AG09309 (cell line): ENCODE measurements at places on chromosomes 12 and 14.

DNA sequence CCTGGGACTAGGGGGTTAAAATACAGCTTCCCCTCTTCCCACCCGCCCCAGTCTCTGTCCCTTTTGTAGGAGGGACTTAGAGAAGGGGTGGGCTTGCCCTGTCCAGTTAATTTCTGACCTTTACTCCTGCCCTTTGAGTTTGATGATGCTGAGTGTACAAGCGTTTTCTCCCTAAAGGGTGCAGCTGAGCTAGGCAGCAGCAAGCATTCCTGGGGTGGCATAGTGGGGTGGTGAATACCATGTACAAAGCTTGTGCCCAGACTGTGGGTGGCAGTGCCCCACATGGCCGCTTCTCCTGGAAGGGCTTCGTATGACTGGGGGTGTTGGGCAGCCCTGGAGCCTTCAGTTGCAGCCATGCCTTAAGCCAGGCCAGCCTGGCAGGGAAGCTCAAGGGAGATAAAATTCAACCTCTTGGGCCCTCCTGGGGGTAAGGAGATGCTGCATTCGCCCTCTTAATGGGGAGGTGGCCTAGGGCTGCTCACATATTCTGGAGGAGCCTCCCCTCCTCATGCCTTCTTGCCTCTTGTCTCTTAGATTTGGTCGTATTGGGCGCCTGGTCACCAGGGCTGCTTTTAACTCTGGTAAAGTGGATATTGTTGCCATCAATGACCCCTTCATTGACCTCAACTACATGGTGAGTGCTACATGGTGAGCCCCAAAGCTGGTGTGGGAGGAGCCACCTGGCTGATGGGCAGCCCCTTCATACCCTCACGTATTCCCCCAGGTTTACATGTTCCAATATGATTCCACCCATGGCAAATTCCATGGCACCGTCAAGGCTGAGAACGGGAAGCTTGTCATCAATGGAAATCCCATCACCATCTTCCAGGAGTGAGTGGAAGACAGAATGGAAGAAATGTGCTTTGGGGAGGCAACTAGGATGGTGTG, 1.9 kb downstream of the GAPDH start:
- DNase-seq, result no peak

GRCh38 chr12:54251667-54252284, 28.1 kb downstream of the CBX5 start:
- DNase-seq, result no peak

- DNase-seq, result no peak
These were observed 99.8 kb upstream of the SEL1L start for GRCh38 chr14:81633496-81633895.

GRCh38 chr14:25803386-25804018, 753.6 kb upstream of the STXBP6 start:
- no peak for DNase-seq

DNA sequence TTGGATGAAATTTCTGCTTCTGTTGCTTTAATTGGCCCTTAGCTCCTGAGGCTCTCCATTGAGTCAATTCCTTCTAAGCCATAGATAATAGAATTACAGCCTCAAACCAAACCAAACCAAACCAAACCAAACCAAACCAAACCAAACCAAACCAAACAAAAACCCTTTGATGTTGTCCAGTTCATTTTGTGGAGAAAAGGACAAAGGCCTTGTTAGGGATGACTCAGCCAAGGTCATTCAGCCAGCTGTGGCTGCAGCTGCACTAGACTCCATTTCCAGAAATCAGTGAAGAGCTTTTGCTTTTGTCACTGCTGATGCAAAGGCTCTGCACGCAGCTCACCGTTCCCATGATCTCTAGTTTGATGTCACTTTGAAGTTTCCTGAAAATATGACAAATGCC, 82.2 kb upstream of the RMST start:
- no peak for DNase-seq

- no peak for DNase-seq
These were observed 15.0 kb downstream of the OXA1L start for GRCh38 chr14:22781301-22781991.

DNA sequence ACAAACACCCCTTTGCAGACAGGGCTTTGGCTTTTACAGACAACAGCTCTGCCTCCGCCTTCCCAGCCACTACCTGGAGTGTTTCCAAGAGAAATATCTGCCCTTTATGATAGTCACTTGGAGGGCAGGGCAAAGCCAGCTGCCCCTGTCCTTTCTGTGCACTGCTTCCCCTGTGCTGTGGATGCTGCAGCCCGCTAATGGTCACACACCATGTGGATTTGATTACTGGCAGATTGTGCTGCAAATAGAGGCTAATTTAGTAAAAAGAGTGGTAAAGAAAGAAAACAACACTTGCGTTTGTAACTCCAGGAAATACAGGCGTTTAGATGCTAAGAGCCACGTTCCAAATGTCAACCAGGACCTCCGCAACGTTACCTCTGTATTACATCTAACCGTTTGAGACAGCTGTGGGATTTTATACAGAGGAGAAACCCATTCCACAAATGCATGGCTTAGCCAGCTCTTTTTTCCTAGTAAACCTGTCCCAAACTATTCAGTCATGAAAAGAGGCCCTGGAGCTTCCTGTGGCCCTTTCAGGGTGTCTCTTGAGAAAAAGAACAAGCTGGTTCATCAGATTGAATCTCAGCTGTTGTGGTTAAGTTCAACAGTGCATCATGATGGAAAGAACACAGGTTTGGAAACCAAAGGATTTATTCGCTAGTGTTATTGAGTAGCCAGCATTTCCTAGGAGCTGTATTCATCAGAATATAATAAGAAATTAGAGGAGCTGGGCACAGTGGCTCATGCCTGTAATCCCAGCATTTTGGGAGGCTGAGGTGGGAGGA, 30.1 kb upstream of the PWP1 start:
- DNase-seq, result no peak

- no peak for DNase-seq
These were observed 161.9 kb upstream of the WSCD2 start for GRCh38 chr12:107967170-107967569.

- no peak for DNase-seq
These were observed 196.6 kb downstream of the PCNX1 start for GRCh38 chr14:71103662-71104484.

- DNase-seq, result peak; percentile 3
These were observed 51.8 kb downstream of the SMUG1 start for GRCh38 chr12:54136844-54137580.

GRCh38 chr12:132467511-132467910, 22.4 kb upstream of the FBRSL1 start:
- DNase-seq, result no peak

DNA sequence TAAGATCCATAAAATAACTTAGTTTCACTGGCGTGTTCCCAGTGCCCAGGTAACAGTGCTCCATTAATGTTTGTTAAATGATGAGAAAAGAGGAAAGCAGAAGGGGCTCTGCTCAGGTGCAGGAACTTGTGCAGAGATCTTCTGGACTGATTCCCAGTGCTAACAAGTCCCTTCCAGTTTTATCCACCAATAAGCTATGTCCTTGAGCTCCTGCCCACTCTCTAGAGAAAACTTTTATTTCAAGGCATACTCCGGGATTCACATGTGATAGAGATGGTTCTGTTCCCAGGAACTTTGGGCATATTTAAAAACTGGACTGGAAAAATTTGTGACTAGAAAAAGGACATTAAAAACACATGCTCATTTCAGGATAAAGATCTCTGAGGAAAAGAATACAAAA, 1.9 kb downstream of the GYS2 start:
- DNase-seq, result no peak

DNA sequence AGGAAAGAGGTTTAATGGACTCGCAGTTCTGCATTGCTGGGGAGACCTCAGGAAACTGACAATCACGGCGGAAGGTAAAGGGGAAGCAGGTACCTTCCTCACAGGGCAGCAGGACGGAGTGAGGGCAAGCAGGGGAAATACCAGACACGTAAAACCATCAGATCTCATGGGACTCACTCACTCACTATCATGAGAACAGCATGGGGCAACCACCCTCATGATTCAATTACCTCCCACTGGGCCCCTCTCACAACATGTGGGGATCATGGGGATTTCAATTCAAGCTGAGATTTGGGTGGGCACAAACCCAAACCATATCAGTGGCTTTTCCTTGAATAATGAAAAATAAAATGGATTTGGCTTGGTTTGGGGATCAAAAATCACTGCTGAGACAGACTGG, 380.5 kb downstream of the VRK1 start:
- DNase-seq, result no peak

DNA sequence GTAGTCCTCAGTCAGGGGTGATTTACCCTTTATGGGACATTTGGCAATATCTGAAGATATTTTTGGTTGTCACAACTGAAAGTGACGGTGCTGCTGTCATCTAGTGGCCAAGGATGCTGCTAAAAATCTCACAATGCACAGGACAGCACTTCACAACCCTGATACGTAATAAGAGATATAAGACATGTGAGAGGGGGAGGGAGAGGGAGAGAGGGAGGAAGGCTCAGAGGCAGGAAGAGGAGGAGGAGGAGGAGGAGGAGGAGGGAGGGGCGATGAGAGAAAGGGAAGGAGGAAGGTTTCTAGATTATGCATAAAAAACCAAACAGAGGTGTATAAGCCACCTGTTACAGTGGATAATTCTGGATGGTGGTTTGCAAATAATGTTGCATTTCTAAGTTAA, 14.3 kb downstream of the MYL2 start:
- no peak for DNase-seq

DNA sequence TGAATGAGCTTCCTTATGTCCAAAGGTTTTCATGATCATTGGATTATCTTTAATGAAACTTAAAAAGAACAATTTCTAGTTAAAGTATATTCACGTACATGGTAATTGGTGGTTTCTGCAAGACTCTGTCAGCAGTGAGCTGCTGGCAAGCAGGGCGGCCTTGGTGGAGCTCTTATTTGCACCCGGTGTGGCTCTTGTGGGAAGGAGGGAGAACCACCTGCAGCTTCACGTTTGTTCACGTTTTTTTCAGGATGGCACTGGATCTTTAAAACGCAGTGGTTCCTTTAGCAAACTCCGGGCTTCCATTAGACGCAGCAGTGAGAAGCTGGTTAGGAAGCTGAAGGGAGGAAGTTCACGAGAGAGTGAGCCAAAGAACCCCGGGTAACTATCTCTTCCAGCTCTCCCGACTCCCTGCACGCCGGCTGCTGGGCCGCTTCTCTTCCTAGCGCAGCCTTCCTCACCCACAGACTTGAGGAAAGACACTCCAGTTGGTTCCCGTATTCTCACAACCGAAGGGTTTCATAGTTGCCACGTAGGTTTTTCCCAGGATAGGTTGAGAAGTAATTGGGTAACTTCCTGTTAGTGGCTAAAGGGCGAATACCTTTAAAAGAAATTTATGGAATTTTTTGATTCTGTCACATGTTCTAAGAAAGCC, 28.3 kb downstream of the XRCC3 start:
- DNase-seq, result no peak

GRCh38 chr12:79063258-79063657, 198.7 kb downstream of the SYT1 start:
- no peak for DNase-seq

DNA sequence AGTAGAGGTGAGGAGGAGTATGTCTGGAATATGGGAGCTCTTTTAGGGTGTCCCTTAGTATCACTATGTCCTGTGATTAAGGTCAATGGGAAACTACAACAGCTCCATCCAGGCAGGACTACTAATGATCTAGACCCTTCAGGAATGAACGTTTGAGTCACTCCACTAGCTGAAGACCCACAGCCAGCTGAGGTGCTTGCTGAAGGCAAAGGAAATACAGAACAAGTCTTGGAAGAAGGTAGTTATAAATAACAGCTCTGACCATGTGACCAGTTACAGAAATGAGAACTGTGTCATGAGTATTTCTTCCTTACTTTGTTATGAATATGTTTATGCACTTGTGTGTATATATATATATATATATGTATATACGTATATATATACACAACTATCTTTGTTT, 40.5 kb upstream of the USP44 start:
- no peak for DNase-seq

DNA sequence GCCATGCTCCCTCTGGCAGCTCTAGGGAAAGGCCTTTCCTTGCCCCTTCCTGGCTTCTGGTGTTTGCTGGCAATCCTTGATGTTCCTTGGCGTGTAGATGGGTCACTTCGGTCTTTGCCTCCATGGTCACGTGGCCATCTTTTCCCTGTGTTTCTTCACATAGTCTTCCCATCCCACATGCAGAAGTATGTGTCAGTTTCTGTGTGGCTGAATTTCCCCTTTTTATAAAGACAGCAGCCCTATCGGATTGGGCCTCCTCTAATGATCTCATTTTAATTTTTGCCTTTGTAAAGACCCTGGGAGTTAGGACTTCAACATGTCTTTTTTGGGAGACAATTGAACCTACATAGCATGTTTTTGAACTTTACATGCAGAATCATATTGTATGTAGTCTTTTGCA, 107.2 kb upstream of the FGD4 start:
- no peak for DNase-seq

- DNase-seq, result no peak
These were observed 60.0 kb upstream of the TRAF3 start for GRCh38 chr14:102717276-102717675.

GRCh38 chr12:105212438-105212837, 23.5 kb downstream of the APPL2 start:
- DNase-seq, result peak; percentile 82

- no peak for DNase-seq
These were observed 1.4 kb upstream of the DNAJC14 start for GRCh38 chr12:55830601-55831446.

DNA sequence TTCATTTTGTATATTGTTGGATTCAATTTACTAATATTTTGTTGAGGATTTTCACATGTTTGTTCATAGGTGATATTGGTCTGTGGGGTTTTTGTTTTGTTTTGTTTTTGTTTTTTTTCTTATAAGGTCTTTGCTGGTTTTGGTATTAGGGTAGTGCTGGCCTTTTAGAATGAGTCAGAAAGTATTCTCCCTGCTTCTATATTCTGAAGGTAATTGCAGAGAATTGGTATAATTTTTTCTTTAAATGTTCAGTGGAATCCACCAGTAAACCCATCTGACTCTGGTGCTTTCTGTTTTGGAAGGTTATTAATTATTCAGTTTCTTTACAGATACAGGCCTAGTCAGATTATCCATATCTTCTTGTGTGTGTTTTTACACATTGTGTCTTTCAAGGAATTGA, 8.9 kb downstream of the TOGARAM1 start:
- DNase-seq, result no peak

DNA sequence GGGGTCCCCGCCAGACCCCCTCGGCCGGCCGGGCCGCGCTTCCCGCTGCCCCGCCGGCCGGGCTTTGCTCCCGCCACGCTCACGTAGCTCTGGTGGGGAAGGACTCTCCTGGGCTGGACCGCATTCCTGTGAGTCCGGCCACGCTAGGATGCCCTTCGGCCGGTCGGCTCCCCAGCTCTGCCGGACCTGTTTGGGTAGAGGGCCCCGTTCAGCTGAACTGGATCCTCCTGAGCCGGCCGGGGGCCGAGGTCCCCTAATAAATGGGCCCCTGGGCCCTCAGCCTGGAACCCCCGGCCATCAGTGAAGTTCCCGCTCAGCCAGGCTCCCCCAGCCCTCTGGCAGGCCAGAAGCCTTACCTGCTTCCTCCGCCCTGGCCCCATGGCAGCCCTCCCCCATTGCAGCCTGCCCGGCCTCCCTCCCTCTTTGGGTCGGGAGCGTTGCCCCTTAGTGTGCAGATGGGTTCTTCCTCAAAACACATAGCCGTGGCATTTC, 593 bp downstream of the UNC119B start:
- no peak for DNase-seq

GRCh38 chr14:94377866-94378470, 10.4 kb downstream of the SERPINA1 start:
- DNase-seq, result no peak

GRCh38 chr14:62081951-62082350, 319.7 kb downstream of the SNAPC1 start:
- DNase-seq, result no peak
